Activated CD4-positive, alpha-beta T cell treated with anti-CD3 and anti-CD28 coated beads, Interleukin-2, amount 10 ng/mL, durations not matched to agents 7 days and 5 days (primary cell): ENCODE measurements at places on chromosomes 13 and 19.

GRCh38 chr13:110107568-110108347 lies 199.2 kb downstream of the COL4A1 start:
- no peaks in the 10 kb centered on the region for H3K36me3 ChIP-seq
- H3K27ac ChIP-seq, result no peak overlapping the region
- H3K4me3 ChIP-seq, result no peak overlapping the region
- H3K4me1 ChIP-seq, result no peaks in the 10 kb centered on the region
- no peak for DNase-seq

- H3K4me1 ChIP-seq, result no peaks in the 10 kb centered on the region
- H3K36me3 ChIP-seq, result no peaks in the 10 kb centered on the region
- H3K4me3 ChIP-seq, result no peak overlapping the region
- H3K27ac ChIP-seq, result no peak overlapping the region
These were observed 710.8 kb upstream of the PCDH20 start for GRCh38 chr13:62126400-62126799.

DNA sequence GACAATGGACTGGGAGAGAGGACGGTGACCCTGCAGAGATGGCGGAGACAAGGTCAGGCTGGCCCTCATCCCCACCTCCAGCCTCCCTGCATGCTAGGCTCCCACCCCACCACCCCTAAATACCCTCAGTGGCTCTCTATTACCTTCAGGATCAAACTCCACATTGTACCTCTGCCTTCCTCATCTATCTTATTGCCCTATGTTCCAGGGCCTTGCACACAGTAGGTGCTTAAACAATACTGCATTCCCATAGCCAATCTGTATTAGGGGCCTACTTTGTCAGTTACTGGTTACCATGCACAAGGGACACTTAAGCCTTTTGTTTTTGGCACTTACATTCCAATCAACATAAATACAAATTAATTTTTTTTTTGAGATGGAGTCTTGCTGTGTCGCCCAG lies 6.5 kb downstream of the PALM3 start:
- DNase-seq, result no peak
- no peak overlapping the region for H3K27ac ChIP-seq
- peaks cover 17% of the 10 kb centered on the region for H3K4me1 ChIP-seq
- H3K4me3 ChIP-seq, result no peak overlapping the region

DNA sequence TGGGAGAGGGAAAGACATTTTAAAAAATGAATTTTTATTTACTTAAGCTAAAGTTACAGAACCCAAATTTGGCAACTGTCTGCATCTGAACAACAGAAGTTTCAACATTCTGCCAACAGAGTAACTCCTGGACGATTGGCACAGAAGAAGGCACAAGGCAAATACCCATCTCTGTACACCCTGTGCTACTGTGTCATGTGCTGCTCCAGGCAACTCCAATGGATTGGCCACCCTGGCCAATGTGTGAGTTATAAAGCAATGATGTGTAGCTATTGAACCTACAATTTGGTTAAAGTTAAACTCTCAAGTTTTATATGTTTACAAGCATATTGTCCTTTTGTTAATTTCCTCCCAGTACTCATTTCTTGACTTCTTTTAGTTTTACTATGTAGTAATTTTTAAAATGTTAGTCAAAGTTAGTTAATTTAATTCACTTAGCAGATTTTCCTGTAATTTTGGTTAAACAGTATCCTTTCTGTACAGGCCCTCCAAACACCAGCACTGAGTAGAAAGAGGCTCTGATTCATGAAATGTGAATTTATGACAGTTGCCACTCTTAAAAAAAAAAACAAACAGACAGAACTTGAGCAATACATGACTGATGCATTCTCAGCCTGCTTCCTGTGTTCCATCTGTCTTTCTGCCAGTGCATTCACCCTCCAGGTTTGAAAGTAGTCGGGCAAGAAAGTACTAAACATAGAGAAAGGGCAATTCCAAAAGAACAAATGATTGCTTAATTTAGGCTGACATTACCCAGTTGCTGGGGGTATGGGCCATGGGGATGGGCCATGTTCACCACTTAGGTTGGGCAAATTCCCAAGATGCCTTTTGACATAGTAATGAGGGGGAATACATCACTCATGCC lies 5.9 kb downstream of the STARD13 start:
- no peaks in the 10 kb centered on the region for H3K36me3 ChIP-seq
- no peak overlapping the region for H3K4me3 ChIP-seq
- no peak for DNase-seq
- no peaks in the 10 kb centered on the region for H3K4me1 ChIP-seq
- H3K27me3 ChIP-seq, result peaks cover 18% of the 10 kb centered on the region

DNA sequence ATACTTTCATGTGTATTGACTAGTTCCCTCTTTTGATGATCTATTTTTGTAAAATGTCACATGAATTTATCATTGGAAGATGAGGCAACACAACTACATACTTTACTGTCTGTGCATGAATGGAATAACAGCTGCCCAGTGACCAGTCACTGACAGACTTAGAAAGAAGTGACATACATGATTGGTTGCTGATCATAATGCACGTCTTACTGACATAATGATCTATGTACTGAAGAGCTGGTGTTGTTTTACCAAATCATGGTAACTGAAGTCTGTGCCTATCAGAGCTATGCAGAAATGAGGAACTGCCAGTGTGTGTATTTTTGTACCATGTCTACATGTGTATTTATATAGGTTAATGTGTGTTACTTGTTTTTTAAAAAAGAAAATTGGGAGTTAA lies 26.5 kb downstream of the GPR18 start:
- no peak for DNase-seq
- H3K36me3 ChIP-seq, result peaks cover 41% of the 10 kb centered on the region
- no peak overlapping the region for H3K4me3 ChIP-seq
- peak overlapping the region; percentile 16 for H3K27ac ChIP-seq
- peaks cover 69% of the 10 kb centered on the region for H3K4me1 ChIP-seq
